Brain microvascular endothelial cell (primary cell): ENCODE measurements at places on chromosomes 5 and 9.
A peak's percentile ranks its signal among the peaks of the same experiment; 100 is the strongest.

DNA sequence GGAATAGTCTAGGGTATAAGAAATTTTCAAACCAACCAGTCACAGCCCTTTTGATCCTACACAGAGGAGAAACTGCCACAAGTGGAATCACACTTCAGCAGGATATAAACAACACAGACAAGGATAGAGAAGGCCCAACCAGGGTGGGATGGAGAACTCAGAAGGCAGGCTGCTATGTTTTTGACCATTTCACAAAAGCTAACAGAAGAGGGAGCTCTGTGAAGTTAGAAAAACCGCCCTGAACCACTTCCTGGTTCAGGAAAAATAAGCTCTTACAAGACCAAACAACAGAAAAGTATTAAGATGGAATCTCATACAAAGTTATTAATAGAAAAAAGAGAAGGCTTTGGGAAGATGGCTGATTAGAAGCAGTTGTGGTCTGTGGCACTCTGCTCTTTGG lies 960 bp upstream of the IFNB1 start:
- DNase-seq, result no peak

DNA sequence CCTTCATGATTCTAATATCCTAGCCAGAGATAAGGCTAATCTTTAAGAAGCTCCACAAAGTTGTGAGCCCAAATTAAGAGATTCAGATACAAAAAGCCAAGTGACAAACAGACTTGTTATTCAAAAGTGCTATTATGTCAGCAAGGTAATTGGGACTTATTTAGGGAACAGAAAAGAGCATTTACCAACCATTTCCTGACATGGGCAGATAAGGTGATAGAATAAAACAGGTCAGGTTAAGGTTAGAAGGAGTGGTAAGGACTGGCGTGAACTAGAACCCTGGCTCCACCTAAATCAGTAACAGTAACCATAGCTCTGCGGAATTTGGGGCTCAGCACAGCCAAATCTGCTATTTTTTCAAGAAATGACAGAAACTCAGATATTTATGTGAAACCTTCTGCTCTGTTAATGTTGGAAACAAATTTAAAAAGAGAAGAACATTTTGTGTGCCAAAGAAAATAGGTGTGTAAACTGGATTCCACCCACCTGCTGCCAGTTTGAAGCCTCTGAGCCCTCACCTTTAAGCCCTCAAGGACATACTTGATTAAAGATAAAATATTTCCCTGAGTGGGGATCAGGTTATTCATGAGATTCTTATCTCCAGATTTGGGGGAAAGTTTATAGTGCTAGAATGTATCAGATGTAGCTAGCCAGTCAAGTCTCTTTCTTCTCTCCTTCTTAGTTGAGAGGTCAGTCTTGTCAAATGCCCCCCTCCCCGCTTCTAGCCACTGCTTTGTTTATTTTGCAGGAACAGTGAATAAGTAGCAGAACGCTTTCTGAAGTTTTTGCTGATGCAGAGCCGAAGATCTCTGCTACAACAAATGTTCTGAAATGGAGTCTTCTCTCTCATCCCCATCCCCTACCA lies 10.2 kb upstream of the ERMP1 start:
- DNase-seq, result no peak

DNA sequence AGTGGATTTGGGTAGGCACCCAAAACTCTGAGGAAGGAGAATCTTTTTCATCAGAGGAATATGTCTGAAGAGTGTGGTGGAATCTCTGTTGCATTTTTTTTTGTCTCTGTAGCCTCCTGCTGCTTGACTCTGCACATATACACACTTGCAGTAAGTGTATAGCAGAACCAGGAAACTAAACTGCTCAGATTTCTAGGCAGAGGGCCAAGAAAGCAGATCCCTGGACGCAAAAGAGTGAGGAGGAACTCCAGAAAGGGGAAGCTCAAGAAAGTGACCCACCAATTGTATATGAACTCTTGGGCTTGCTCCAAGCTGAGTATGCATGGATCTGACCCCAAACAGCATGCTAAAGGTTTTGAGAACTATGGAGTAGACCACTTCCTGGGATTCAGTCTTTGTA lies 181.8 kb downstream of the GADD45G start:
- no peak for DNase-seq

GRCh38 chr5:143207058-143207457 lies 196.4 kb downstream of the NR3C1 start:
- no peak for DNase-seq

GRCh38 chr5:130743092-130743491 lies 422.0 kb downstream of the HINT1 start:
- DNase-seq, result no peak

DNA sequence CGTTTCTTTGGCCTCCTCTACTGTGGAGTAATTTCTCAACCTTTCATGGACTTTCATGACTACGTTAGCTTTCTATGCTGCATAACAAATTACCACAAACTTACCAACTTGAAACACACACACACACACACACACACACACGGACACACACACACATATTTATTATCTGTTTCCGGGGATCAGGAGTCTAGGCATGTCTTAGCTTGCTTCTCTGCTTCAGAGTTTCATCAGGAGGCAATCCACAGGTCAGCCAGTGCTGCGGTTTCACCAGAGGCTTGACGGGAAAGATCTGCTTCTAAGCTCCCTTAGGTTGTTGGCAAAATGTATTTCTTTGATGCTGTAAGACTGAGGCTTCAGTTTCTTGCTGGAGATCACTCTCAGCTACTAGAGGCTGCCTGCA lies 59.0 kb upstream of the C9orf72 start:
- DNase-seq, result no peak

DNA sequence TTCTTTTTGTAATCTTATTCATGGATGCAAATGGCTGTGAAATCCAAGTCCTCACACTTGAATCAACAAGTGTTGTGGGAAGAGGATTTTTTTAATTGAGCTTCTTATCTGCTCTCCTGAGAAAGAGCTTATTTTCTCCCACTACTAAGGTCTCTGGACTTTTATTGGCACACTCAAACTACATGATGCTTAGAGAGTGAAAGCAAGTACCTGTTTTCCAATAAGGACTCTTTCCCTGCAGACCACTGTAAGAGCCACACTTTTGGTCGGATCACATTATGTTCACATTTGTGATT lies 546.4 kb upstream of the ARRDC3 start:
- no peak for DNase-seq

DNA sequence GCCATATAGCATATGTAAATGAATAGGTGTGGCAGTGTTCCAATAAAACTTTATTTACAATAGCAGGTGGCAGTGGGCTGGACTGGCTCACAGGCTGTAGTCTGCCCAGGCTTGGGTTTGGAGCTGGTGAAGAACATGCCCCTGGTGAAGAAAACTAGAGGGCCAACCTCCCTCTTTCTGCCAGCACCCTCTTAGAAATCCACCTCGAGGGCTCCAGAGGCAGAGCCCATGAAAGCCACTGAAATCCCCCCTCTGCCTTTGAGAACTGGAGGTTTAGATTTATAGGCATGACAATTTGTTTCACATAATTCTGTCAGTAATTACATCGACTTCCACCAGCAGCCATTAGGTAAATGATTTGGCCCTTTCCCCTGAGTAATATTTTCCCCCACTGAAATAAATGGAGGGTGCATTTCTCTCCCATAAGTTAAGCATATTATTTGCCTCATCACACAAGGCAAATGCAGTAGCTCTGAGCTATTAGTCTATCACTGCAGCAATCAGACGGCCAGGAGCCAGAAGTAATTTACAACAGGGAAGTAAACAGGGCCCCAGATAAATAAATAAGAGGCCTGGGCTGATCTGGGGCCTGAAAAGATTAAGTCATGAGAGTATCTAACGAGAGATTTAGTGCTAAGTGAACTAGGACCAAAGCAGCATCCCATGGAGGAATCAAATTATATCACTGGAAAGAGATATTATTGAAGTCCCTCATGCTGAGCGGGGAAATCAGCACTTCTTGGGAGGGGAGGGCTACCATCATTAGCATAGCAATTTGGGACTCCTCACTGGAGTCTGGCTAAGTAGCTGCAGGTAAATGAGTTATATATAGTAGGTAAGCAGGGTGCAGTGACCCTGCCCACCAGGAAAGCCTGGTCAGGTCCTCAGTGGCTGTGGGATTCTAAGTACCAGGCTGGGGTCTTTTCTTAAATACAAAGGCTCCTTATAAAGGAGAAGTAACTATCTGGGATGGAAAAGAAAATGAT lies 123.9 kb downstream of the SLIT3 start:
- no peak for DNase-seq

DNA sequence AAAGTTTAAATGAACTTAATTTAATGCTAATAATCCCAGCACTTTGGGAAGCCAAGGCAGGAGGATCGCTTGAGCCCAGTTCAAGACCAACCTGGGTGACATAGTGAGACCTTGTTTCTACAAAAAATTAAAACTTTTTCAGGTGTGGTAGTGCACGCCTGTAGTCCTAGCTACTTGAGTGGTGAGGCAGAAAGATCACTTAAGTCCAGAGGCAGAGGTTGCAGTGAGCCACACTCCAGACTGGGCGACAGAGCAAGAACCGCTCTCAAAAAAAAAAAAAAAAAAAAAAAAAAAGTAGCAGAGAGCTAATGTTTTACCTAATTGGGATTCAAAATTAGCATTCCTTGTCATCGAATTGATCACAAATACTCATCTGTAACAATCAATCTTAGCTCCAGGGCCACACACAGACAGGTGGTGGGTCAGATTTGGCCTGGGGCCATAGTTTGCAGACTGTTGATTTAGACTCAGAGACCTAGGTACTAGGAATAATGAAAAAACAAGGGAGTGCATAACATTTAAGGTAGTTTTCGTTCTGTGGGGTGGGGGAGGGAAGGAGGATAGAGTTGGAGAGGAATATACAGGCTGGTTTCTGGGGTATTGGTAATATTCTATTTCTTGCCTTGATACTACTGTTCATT lies 21.4 kb downstream of the HSDL2 start:
- no peak for DNase-seq

DNA sequence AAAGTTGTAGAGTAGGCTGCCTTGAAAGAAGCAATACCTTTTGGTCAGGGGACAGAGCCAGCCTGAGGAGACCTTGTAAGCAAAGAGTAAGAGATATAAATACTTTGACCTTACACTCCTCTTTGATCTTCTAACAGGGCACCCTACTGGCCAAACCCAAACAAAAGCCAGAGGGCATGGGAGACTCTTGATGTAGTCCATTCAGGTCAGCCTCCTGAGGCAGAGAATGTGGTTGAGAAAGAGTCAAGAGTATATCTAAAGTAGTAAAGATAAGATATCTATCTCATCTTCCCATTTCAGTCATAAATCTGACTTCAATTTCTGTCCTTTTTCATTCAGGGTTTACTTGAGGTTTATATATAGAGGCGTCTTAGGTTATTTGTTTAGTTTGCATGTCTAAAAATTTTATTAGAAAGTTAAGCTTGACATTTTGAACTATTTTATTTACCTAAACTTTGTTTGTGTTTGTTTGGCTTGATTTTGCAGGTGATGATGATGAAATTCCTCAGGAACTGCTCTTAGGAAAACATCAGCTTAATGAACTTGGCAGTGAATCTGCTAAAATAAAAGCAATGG lies 125.7 kb downstream of the NIPBL start:
- DNase-seq, result no peak

- DNase-seq, result no peak
Measured at GRCh38 chr5:132253008-132253441, 4.5 kb upstream of the PDLIM4 start.

- no peak for DNase-seq
Measured at GRCh38 chr5:135443161-135443960, 3.8 kb downstream of the DCANP1 start.

GRCh38 chr9:34437006-34437925 lies 21.1 kb downstream of the FAM219A start:
- peak; percentile 62 for DNase-seq

DNA sequence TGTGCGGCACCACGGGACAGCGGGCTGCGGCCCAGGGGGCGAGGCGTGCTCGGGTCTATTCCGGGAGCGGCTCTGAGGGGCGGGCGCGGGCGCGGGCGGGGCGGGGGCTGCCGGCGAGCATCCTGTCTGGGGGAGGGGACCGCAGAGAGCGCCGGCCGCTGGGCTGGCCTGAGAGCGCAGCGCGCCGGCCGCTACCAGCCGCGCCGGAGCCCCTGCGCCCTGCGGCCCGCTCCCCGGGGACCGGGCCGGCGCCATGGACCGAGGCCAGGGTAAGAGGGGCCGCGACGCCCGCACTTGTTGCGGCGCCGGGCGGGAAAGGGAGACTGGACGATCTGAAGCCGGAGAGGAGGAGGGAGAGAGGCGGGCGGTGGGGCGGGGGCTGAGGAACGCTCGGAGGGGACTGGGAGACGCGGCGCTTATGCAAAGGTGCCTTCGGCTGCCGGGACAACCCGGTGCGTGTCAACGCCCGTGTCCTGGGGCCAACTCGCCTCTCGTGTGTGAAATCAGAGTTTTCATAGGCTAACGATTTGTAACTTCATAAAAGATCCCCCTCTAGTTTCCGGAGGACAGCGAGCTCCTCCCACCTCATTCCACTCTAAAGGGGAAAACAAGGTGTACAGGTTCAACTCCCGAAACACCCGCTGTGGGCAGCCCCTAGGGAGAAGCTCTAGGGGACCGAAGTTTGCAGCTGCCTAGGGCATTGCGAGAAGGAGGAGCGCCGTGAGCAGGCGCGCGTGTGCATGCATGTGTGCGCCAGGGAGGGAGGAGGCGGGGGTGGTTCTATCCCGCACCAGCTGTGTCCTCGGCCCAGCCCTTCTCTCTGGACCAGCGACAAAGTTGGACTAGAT lies at the start of gene AFAP1L1:
Gene AFAP1L1 (plus strand): TSS at position 144 of the 848 bp plus-strand sequence. CDS start 110 bp downstream, at position 254.
- no peak for DNase-seq

GRCh38 chr9:17116400-17116837 lies 18.4 kb upstream of the CNTLN start:
- no peak for DNase-seq

- DNase-seq, result peak; percentile 32
Measured at GRCh38 chr5:73709536-73710129, 83.6 kb downstream of the ARHGEF28 start.

- DNase-seq, result no peak
Measured at GRCh38 chr5:160390787-160391696, 8.8 kb downstream of the FAM200C start.

DNA sequence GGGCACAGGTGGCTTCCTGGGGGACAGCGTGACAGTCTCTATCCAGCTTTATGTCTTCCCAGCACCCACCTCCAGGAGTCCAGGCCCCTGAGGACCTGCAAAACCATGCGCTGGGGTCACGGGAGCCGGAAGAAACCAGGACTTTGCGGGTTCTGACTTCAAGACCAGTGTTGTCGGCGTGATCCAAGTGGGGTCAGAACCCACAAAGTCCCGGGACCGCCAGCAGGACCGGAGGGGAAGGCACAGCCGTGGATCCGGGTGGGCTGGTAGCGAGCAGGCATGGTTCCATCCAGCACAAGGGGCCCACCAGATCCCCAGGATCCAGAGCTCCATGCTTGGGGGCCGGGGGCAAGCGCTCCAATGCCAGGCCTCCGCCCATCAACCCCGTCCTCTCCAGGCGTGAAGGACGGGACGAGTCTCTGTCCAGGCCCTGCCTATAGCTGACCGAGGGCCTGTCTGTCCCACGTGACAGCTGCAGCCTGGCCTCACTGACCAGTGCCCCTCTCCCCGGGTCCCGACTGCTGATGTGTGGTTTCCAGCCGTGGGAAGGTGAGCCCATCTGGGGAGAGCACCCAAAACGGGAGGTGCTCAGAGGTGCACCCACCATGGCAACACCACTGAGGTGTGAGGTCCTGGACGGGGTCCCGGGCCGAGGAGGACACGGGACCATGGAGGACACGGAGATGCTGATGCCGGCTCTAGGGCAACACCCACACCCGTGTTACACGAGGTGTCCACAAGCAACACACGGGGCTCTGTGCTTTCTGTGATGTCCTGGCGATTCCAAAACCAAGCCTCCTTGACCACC lies 48.9 kb downstream of the SLC12A7 start:
- DNase-seq, result no peak

GRCh38 chr5:6159832-6160430 lies 218.4 kb downstream of the MED10 start:
- DNase-seq, result no peak
